T-helper 1 cell (primary cell): ENCODE measurements at places on chromosomes 16 and 17.
A peak's percentile ranks its signal among the peaks of the same experiment; 100 is the strongest.

DNA sequence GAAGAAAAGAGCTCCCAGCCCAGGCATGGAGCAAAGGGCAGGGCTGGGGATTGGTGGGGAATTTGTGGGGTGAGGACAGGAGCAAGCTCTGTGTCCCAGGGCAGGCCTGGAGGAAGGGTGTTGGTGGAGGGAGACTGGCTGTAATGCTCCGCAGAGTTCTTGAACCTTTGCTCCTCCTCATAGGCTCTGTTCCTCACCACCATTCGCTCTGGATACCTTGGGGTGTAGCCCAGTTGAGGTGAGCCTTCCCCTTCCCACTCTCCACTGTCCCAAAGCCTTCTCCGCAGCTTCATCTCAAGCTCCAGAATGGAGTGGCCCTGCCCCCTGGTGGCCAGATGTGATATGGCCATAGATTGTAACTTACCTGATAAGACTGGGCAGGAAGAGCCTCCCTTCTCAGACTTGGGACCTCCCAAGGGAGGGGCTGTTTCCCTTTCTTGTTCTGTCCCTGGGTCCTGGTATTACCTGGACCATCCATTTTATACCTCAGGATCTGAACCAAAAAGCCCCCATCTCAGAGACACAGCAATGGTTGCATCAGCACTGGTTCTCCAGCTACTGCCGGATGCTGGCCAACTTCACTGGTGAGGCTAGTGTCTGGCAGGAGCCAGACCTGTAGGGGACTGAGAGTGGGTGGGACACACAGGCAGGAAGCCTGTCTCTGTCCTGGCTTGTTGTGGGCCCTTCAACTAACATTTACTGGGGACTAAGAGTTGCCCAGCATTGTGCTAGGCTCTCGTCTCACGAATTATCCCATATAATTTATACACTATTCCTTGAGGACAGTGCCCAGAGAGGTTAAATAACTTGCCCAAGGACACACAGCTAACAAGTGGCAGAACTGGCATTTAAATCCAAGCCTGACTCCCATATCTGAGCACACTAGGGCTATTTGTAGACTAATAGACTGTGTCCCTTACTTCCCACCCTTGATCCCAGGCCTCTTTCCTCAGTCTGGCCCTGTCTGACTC lies 19.1 kb upstream of the STAC2 start:
- DNase-seq, result peak; percentile 84

DNA sequence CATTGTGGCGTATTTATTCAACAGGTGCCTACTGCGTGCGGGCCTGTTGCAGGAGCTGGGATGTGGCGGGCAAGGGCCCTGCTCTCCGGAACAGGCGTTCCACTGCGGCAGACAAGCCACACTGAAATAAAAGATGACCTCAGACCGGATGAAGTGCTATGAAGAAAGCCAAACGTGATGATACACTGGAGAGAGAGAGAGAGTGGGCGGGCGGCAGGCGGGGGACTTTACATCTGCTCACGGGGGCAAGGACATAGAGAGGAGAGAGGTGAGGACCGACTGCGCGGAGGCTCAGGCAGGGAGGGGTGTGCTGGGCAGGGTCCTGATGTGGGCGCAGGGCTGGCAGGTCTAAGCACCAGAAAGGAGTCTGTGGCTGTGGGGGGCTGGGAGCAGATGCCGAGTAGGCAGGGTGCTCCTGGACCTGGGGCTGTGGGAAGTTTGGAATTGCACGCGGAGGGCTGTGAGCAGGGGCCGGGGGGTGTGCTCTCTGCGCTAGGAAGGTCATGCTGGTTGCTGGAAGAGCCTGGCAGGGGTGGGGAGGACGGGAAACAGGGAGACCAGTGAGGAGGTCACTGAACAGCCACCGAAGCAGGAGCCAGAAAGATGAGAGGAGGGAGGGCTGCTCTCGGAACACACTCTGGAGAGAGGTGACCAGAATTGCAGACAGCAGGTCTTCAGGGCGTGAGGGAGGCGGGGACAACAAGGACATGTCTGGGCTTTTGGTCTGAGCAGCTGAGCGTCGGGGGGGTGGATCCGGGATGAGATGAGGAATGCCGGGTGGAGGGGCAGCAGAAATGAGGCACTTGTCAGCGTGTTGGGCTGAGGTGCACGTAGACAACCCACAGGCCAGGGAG lies 9.9 kb downstream of the MXRA7 start:
- DNase-seq, result no peak

DNA sequence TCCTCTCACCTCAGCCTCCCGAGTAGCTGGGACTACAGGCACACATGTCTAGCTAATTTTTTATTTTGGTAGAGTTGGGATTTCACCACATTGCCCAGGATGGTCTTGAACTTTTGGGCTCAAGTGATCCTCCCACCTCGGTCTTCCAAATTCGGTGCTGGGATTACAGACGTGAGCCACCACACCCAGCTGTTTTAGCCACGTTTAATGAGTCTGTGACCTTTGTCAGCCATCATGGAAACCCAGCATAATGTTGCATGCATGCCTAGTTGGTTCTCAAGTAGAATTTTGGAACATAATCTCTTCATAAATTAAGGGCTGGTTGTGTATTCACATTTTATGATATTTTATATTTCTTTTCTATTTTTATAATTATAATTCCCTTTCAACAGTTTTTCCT lies 42.0 kb downstream of the GOSR1 start:
- no peak for DNase-seq

DNA sequence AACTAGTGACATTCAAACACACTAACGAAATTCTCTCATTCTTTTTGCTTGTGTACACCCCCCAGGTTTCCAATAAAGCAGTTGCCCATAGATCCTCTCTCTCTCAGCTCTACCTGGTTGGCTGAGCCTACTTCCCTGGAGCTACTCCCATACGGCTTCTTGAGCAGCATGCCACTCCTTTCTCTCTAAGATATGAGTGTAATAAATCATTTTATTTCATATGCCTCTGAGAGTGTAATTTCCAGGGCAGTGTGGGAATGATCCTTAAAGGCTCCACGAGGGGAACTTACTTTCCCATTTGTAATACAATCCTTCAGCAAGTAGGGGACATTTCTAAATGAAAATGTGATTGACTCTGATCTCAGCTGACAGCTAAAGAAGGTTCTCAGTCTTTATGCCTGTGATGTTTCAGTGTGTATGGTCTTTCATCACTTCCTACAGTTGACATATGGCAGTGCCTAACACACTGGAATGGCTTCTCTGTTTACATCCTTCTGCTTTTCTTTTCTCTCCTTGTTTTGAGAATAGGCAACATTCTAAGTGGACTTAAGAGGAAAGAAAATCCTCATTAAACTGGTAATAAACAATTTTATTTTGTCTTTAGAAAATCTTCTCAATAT lies 1194.3 kb upstream of the CDH8 start:
- no peak for DNase-seq
